ENCODE measurements at places on chromosomes 6 and 20.

- DNase-seq = no peak
Observed at GRCh38 chr20:32510601-32511357, 74.4 kb downstream of the NOL4L start.

DNA sequence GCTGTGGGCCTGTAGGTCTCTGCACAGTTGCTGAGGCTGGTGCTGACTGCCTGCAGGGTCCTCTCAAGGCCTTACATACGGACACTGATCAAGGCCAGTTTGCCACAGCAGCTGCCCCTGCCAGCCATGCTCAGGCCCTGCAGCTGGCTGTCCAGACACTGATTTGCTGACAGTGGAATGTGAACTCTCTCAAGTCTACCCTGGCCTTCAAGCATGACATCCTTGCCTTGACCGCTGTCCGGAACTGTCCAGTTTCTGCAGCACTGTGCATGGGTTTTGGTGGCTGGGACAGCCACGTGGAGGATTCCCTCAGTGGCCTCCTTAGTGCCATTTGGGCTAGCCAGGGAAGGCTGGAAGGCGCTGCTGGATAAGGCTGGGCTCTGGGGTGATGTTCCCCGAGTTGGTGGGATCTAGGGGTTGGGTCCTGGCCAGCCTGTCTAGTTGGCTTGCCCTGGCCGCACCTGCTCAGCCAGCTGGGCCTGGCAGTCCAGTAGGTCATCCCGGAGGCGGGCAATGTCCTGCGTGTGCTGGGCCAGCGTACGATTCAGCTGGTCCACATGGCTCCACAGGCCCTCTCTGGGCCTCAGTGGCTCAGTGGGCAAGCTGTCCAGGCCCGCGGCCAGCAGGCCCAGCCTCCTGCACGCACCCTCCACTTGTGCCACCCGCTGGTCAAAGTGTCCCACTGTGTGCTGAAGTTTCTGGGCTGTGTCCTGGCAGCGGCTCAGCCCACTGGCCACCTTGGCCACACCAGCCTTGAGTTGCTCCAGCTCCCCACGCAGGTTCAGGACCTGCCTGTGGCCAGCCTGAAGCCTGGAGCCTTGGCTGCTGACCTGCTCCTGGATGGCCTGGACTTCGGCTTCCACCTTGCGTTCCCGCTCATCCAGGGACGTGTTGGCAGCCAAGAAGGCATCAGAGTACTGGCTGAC, 5.5 kb downstream of the EMILIN3 start:
- no peak for DNase-seq

DNA sequence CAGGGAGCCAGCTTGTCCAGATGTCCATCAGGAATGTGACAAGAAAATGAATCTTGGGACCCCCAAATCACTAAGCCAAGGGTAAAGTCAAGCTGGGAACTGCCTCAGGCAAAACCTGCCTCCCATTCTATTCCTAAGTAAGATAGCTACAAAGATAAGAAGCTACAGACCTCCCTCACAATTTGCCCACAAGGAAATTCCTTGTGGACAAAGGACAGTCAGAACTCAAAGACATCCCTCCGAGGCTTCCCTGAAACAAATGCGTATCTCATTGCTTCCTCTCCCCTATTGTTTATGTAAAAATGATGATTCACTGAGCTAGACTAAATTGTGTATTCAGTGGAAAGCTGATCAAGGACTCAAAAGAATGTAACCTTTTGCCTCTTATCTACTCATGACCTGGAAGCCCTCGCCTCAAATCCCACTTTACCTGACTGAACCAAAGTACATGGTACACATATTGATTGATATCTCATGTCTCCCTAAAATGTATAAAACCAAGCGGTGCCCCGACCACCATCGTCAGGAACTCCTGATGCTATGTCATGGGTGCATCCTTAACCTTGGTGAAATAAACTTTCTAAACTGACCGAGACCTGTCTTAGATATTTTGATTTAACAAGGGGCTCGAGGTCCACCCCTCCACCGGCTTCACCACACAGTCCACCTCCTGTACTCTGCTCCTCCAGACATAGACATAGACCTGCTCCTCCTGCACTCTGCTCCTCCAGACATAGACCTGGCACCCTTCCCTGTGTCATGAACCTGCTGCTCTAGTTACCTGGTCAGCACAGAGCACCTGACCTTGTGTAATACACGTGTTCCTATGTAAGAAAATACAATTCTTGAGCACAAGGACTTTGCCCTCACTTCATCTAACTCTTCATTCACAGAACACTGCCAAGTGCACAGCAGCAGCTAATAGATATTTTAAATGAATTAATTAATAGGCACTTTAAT, 81.4 kb downstream of the WDR27 start:
- peak; percentile 13 for DNase-seq

DNA sequence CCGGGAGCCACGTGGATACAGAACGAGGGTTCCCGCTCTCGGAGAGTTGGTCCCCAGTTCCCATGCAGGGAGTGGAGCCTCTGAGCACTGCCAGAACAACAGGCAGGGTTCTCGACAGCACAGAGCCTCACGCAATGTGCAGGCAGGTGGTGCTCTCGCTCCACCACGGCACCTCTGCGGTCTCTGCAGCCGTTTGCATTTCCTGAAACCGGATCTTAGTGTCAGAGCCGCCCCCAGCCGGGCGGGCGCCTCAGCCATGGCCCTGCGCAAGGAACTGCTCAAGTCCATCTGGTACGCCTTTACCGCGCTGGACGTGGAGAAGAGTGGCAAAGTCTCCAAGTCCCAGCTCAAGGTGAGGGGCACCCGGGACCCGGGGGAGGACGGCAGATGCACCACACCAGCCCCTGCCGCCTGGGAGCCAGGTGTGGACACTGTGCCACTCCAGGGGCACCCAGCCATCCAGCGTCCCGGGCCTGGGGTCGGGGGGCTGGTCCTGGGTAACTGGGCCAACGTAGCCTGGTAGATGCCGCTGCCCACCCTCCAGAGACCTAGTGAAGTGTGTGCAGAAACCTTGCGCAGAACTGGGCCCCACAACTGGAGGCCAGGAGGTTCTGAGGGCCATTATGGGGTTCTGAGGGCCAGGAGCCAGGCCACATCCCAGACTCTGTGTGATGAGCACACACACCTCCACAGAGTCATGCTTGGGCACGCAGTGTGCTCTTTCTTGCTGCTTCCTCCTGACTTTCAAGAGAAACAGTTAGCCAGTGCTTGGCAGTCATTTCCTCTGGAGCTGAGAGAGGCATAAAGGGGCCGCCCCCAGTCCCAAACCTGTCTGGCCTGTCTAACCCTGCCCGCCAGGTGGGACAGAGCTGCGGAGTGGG, at the start of gene DEF6:
Gene DEF6 (plus strand): TSS at position 218 of the 881 bp plus-strand sequence. CDS start 39 bp downstream, at position 257.
- no peak for DNase-seq

DNA sequence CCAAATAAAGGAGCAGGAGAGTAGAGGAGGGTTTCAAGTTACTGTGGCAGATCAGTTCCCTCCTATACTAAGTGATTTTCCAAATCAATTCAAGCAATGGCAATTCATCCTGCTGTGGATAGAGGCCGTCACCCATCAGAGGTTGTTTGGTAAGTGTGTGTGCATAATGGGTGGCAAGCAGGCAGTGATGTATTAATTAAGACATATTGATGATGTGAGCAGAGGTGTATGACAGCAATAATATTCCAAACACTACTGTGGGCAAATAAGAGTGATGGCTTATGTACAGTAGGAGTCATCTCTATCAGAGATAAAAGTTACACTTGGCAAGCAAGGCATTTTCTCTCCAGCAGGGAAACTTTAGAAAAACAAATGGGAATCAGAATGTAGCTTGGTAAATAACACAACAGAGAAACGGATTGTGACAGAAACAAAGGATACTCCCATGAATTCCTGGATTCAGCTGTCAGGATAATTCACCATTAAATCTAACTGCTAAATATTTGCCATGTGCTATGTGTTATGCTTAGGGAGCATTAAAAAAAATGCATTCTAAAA, 196.3 kb downstream of the KHDC1L start:
- no peak for DNase-seq

GRCh38 chr20:46954490-46955038, 59.9 kb downstream of the EYA2 start:
- peak; percentile 97 for DNase-seq

GRCh38 chr6:76885861-76886301, 577.4 kb downstream of the HTR1B start:
- DNase-seq = peak; percentile 28

DNA sequence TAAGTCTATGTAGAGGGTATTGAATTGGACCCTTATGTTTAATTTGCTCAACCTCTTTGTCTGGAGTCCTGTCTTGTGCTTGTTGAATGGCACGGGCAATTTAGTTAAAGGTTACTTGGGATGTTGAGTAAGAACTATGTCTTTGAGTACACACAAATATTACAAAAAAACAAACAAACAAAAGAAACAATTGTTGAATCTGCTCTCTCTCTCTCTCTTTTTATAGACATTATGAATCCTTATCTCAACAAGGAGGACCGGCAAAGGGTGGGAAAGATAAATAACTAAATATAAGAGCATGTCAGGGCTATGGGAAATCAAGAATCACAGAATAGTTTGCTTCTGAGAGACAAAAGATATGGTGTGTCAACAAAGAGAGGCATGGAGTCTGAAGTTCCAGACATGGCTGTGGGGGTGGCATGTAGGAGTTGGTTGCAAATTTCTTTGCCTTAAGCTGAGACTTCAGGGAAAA, 608.6 kb downstream of the UTRN start:
- no peak for DNase-seq

DNA sequence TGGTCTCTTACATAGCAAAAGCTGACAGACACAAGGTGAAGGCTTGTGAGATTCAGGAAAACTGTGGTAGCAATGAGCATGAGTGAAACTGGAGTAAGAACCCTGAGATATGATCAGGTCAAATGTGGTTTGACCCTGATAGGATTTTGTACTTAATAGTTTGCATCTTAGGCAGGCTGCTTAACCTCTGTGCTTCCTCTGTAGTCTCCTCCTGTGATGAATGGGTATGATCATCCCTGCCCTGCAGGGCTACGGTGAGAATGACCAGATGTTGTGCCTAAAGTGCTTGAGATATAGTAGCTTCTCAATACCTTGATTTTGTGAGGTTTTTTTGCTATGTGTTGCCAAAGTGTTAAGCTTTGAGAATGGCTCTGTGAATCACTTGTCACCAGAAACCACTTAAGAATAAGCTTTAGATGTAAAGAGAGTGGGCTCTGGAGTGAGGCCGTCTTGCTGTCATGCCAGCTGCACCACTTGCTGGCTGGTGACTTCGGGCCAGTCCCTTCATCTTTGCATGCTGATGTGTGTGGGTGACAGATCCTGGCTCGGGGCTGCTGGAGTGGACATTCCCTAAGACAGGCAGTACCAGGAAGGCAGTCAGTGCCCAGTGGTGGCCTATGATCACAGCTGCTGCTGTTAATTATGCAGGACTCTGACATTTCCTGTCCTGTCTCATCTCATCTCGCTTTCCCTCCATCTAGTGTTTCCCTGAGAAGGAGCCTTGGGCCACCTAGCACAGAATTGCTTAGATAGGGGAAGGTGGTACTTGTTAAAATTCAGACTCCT, 254.7 kb downstream of the NFATC2 start:
- no peak for DNase-seq

GRCh38 chr6:86934365-86934764, 3.0 kb upstream of the HTR1E start:
- no peak for DNase-seq

DNA sequence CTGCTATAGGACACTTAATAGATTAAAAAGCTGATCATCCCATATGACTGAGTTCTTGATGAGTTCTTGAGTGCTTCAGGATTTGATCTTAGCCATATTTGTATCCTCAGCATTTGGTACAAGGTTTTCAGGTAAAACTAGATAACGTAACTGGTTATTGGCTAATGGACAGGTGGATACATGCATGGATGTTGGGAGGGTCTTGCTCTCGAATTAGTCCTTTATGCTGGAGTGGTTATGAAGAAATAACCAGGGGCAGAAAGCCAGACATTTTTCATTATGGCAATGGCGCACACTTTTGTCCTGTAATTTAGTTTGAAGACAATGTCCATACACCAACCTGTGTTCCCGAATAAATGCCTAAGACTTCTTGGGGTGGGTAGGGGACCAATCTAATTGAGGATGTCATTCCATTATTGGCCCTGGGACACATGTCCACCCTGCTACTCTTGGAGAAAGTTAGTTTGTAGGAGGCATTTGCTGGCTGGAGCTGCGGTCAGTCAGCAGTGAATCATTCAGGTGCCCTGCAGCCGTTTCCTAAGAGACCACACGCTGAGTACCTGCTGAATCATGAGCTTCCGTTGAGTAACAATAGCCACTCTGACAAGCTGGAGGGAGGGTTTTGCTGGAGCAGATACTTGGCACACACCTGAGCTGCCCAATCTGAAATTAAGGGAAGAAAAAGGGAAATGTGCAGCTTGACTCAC, 194.4 kb downstream of the FOXA2 start:
- DNase-seq = peak; percentile 53

DNA sequence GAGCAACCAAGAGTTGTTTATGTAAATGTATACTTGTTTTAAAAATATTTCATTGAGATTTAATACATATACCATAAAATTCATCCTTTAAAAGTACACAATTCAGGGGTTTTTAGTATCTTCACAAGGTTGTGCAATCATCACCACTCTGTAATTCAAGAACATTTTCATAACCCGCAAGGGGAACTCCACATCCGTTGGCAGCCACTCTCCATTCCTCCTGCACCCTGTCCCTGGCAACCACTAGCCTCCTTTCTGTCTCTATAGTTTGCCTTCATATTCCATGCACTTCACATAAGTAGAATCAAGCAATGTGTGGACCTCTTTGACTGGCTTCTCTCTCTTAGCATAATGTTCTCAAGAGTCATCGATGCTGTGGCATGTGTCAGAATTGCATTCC, 104.2 kb upstream of the PDE10A start:
- DNase-seq = no peak
